Activated CD8-positive, alpha-beta memory T cell treated with anti-CD3 and anti-CD28 coated beads for 48 hours (primary cell): ENCODE measurements at places on chromosomes 11 and 22.

DNA sequence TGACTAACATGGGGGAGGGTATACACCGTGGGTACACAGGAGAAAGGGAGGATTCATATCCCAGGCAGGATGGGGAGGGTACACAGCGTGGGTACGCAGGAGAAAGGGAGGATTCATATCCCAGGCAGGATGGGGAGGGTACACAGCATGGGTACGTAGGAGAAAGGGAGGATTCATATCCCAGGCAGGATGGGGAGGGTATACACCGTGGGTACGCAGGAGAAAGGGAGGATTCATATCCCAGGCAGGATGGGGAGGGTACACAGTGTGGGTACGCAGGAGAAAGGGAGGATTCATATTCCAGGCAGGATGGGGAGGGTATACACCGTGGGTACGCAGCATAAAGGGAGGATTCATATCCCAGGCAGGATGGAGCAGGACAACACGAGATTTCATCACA lies 36.6 kb upstream of the NRIP3 start:
- DNase-seq = no peak

DNA sequence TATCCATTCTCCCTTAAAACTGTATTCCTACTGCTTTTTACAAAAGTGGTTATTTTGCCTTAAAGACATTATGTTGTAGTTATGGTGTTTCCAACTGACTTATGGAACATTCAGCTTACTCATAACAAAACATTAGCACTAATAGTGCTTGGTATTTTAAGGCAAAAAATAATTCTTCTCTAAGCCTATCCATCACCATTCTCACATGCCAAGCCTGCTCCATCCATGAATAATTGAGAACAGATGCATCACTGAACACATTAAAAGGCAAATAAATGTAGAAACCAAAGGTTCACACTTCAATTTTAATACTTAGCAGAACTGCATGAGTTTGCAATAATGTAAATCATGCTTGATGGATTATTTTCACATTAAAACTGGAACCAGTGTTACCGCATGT lies 42.3 kb upstream of the DDI1 start:
- DNase-seq = no peak

DNA sequence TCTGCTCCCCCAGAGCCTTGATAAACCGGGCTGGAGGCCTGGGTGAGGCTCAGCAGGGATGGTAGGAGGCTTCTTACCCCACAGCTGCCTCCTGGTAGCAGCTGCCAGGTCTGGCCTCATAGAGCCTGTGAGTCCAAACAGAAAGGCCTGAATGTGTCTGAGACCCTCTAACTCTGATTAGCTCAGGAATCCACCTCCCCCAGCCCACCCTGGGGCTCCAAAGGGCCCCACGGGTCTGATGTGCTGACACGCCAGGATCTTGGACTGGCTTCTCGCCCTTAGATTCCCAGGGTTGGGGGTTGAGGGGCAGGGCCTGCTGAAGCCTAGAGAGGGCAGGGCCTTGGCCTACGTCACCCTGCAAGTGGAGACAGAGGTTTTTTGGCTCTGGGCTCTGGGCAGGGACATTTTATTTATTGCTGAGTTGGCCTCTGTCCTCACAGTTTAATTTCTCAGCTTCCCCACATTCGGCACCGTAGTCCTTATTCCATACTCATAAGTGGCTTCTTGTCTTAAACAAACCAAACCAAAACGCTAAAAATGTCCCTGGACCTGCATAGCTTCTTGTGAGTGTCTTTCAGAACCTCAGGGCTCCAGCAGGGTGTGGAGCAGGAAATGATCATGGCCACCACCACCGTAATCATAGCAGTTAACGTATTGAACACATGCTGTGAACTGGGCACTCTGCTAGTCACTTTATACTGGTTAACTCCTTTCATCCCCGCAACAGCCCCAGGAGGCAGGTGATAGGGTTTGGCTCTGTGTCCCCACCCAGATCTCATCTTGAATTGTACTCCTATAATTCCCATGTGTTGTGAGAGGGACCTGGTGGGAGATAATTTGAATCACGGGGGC lies 25.1 kb downstream of the KIAA1671 start:
- DNase-seq = no peak

GRCh38 chr11:12914400-12914912 lies 94.7 kb upstream of the RASSF10 start:
- no peak for DNase-seq

GRCh38 chr11:96464700-96465307 lies 75.0 kb downstream of the JRKL start:
- DNase-seq = no peak

- no peak for DNase-seq
These were observed 388.3 kb downstream of the TENM4 start for GRCh38 chr11:79052544-79052943.

DNA sequence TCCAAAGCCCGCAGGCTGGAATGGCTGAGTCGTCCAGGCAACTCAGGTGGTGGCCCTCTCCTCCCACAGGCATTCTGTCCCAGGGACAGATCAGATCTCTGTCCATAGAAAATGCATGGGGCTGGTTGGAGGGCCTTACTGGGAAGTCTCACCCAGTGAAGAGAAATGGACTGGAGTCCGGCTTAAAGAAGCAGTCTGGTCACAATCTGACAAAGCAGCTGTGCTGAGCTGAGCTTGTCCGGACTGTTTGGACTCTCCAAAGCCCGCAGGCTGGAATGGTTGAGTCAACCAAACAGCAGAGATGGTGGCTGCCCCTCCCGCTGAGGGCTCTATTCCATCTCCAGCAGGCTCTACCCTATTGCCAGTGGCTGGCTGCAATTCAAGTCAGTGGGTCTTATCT lies 14.4 kb upstream of the DEPDC7 start:
- no peak for DNase-seq

- DNase-seq = no peak
These were observed 108.7 kb upstream of the E2F8 start for GRCh38 chr11:19349340-19350025.

DNA sequence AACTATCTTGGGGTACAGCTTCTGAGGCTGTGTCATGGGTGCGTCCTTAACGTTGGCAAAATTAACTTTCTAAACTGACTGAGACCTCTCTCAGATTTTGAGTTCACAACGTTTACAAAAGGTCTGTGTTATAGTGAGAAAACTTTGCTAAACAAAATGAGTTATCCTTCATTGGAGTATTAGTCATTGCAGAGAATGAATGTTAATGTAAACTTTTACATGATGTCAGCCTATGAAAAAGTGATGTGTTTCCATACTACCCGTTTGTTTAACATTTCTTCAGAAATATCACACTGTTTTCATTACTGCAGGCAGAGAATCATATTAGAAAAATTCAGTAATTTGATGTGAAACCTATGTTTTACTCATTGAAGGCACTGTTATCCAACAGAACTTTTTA lies 32.1 kb downstream of the HSD17B12 start:
- no peak for DNase-seq

GRCh38 chr11:13463779-13464290 lies 813 bp upstream of the BTBD10 start:
- no peak for DNase-seq

GRCh38 chr11:29485641-29486040 lies 531.2 kb downstream of the KCNA4 start:
- no peak for DNase-seq

DNA sequence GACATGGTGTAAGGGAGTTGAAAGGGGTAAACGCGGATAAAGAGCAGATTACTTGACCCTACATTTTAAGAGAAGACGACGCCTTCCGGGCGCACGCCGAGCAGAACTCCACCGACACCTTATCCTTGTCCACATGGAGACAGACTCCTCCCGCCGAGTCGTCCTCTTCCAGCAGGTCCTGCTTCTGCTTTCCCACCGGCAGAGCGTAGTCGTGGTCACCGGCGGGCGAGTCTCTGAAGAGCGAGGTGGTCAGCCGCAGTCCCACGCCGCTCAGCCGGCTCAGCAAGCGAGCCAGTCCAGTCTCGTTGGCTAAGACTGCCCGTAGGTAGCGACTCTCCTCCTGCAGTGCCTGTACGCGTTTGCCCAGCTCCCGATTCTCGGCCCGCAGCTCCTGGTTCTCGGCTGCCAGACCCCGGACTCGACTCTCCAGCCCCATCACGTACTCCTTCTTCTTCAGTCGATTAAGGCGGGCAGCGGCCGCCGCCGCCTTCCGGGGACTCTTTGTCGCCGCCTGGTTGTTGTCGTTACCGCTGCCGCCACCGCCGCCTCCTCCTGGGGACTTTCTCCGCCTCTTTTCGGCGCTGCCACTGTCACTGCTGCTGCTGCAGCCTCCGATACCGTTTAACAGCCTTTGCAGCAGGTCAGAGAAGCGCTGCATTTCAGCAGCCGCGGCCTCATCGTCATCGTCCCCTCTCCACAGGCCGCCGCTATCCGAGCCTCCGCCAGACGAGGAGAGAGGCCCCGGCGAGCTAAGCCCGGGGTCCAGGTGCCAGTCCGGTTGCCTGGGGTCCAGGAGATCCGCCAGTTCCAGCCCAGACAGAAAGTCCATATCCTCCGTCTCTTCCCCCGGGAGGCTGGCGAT lies 945 bp downstream of the CREBZF start:
- DNase-seq = peak; percentile 61

GRCh38 chr11:2247496-2247895 lies 22.9 kb downstream of the ASCL2 start:
- DNase-seq = no peak

- no peak for DNase-seq
These were observed 11.6 kb downstream of the APOL5 start for GRCh38 chr22:35729309-35729698.

- no peak for DNase-seq
These were observed 116.4 kb downstream of the BLID start for GRCh38 chr11:121999651-122000050.
